Stimulated activated naive B cell treated with anti-CD40 and anti-IgM and Interleukin-4, amounts not matched to agents 10 μg/mL and 1 μg/mL and 100 μg/mL, for 72 hours (primary cell): ENCODE measurements at places on chromosomes 11 and 22.

DNA sequence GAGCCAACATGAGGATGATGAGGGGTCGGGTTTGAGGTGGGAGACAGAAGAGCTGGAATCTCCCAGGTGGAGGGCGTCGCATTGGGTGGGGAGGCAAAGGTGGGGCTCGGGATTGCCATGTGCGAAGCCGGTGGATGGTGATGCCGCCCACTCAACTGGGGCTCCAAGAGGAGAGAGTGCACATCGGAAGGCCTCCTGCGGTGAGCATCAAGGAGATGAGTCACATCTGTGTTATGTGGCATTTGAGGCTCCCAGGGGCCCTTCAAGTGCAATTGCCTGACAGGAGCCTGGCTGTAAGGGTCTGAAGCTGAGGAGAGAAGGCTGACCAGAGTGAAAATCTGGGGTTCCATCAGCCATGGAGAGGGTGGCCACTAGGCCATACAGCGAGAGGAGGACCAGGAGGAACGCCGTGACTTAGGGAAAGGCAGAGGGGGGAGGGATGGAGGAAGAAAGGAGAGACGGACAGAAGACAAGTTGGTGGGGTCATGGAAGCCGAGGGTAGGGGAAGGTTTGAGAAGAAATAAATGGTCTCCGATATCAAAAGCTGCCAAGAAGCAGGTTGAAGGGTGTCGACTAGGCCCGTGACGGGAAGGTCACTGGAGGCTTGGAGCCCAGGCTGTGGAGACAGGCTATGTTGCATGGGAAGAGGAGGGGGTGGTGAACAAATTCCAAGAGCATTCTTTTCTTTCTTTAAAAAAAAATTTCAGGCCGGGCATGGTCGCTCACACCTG is 21.3 kb downstream of the RASD2 start:
- no peak for DNase-seq

DNA sequence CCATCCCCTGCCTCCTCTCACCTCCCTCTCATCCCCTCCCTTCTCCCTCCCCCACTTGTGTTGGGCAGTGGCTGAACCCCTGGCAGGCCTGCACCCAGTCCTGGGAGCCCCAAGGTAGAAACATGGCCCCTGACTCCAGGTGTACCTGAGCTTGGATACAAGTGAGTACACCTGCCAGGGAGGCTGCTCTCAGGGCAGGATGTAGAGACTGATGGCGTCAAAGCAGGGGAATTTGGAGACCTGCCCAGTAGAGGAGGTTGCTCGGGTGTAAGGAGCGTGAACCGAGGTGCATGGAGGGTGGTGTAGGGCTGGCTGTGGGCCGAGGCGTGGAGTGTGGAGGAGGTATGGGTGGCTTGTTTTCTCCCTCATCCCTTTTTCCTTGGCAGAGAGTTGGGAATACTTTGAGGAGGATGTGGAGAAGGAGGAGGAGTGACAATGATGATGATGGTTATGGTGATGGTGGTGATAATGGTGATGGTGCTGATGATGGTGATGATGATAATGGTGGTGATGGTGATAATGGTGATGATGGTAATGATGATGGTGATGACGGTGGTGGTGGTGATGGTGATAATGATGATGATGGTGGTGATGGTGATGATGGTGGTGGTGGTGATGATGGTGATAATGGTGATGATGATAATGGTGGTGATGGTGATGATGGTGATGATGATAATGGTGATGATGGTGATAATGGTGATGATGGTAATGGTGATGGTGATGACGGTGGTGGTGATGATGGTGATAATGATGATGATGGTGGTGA is 12.3 kb downstream of the MRGPRG start:
- DNase-seq: no peak

- DNase-seq: no peak
These were observed 329.1 kb downstream of the TMEM135 start for GRCh38 chr11:87366763-87367405.

- no peak for DNase-seq
These were observed 8.4 kb upstream of the HDHD5 start for GRCh38 chr22:17167486-17167885.

GRCh38 chr11:17277024-17277584 is 565 bp downstream of the NUCB2 start:
- DNase-seq: no peak

DNA sequence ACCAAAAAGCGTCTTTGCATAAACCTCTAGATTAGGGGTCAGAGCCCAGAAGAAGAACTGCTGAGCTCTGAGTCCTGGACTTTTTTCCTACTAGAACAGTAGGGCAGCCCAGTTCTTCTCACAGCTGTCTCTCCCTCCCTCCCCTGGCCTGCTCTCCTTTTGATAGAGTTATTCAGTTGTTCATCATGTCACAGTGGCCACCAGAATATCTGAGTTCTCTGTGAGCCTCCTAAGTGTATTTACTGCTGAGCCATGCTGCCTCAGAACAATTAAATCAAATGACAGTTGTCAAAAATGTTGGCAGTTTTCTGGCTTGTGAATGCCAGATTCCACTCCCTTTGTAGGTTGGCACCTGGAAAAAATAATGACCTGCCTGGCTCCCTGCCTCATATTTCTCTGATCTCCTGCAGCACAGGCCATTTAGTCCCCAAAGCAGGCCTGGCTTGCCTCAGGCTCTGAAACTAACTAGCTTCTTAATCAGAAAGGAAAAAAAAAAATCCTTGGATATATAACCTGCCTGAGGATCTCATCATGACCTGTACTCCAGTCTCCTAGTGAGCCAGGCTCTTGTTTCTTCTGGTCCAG is 377.4 kb upstream of the LARGE1 start:
- no peak for DNase-seq

DNA sequence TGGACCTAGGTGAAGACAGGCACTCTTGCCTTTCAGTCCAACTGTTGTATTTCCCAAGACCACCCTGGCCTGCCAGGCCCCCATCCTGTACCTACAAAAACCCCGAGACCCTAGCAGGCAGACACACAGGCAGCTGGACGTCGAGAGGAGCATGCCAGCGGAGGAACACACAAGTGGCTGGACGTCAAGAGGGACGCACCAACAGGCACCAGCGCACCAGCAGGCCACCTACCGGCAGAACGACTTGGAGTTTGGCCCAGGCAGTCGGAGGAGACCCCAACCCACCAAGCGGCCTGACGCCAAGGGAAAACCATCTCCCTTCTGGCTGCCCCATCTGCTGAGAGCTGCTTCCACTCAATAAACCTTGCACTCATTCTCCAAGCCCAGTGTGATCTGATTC is 1883.4 kb upstream of the RAG2 start:
- no peak for DNase-seq

GRCh38 chr11:28566339-28567089 is 458.3 kb downstream of the METTL15 start:
- DNase-seq: peak; percentile 10

DNA sequence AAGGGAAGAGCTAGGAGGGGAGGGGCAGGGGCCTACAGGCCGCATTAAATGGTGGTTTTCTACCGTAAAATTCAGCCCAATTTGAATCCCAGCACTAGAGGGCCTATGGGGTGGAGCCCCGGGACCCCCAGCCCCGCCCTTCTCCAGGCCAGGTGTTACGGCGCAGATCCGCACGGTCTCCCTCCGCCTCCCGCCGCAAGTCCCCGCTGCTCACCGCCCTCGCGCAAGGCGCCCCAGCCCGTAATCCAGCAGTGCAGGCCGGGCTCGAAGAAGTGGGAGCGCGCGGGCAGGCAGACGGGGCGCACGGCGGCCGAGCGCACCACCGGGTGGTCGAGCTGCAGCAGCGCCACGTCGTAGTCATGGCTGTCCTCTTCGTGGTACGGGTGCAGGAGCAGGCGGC is 17.3 kb downstream of the KCTD17 start:
- no peak for DNase-seq

- DNase-seq: no peak
These were observed 21.9 kb upstream of the MOB2 start for GRCh38 chr11:1508491-1508891.

GRCh38 chr11:133598906-133599305 is 66.6 kb upstream of the OPCML start:
- DNase-seq: no peak

GRCh38 chr11:82038154-82038553 is 695.5 kb downstream of the FAM181B start:
- no peak for DNase-seq

DNA sequence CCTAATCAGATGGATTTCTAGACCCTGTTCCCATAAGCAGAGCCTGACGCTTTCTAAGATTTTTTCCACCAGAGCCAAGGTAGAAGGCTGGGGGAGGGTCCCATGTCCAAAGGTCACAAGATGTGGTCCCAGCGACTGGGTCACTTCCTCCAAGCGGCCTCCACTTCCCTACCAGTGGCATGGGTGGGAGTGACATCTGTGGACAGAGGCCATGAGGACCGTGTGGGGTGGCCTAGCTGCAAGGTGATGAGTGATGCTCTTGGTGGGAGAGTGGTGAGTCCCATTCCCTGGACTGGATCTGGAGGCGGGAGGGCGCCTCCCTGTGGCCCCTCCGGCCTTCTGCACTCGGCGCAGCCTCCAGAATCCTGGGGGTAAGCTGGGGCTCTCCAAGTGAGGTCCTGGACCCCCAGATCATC is 32.4 kb upstream of the PRR5 start:
- no peak for DNase-seq

DNA sequence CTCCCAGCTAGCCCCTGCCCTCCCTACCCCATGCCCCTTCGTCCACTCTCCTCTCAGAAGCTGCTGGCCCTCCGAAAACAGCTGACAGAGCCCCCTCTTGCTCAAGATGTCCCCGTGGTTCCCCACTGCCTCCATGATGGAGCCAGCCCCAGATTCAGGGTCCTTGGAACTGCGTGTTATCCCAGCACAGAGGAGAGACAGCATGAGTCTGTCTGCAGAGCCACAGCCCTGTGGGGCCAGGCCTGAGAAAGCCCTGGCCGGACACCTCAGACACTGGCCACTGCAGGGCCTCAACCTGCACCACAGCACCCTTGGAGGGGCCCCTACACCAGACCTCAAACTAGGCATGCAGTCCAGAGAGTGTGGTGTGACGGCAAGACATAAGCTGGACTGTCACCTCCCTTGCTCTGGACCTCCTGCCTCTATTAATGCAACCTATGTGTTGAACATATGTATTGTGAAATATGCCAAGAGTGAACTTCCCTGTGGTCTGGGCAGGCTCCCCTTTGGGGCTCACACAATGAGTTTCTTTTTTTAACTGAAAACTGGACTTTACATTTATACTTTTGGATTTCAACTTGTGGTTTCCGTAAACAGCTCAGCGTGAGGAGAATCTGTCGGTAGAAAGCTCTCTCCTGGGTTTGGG is 9.6 kb downstream of the PNPLA5 start:
- no peak for DNase-seq

DNA sequence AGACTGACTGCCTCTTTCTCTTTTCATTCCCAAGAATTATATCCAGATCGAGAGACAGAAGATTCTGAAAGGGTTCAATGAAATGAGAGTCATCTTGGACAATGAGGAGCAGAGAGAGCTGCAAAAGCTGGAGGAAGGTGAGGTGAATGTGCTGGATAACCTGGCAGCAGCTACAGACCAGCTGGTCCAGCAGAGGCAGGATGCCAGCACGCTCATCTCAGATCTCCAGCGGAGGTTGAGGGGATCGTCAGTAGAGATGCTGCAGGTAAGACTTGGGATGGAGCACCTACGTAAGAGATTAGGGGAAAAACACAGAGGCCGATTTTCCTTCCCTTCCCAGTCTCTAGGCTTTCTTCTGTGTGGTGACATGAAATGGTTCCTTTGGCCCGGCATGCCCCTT is 8.7 kb downstream of the TRIM22 start:
- DNase-seq: no peak

DNA sequence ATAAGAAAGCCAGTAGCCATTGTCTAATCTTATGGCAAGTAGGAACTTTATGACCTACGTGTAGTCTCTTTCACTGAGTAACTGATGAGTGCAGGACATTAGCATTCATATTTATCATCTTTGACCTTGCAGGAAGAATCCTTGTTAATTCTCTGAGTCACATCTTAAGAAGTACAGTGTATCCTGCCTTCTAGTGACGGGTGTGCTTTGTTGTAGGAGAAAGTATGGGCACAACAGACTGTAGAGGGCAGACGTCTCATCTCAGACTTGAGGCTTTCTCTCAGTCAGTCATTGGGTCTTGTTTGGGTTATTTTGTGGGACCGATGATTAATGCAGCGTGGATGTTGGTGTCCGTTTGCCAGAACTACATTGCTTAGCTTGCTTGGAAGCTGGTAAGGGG is 6.8 kb downstream of the RNF214 start:
- DNase-seq: no peak

- DNase-seq: no peak
These were observed 10.7 kb downstream of the DSCAML1 start for GRCh38 chr11:117786135-117786870.

GRCh38 chr11:69671734-69672465 is 3.3 kb downstream of the LTO1 start:
- DNase-seq: no peak

- DNase-seq: no peak
These were observed 44.4 kb downstream of the SVIP start for GRCh38 chr11:22785251-22785650.

GRCh38 chr22:48758881-48759875 is 1068.5 kb downstream of the BRD1 start:
- DNase-seq: no peak

DNA sequence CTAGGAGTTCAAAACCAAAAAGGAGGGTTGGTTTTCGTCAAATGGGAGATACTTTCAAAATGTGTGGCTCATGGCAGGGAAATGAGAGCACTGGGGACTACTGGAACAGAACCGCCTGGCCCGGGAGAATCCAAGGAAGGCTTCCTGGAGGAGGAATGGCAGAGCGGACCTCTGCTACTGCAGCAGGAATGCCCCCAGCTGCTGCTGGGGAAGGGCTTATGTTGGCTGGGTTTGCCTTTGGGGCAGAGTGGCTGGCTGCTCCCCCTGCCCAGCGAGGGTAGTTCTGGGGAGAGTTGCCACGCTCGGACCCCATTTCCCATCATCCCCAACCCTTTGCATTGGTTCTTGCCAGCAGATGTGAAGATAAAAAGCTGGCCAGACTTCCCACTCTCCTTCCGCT is 10.6 kb upstream of the APOBEC3A start:
- no peak for DNase-seq

DNA sequence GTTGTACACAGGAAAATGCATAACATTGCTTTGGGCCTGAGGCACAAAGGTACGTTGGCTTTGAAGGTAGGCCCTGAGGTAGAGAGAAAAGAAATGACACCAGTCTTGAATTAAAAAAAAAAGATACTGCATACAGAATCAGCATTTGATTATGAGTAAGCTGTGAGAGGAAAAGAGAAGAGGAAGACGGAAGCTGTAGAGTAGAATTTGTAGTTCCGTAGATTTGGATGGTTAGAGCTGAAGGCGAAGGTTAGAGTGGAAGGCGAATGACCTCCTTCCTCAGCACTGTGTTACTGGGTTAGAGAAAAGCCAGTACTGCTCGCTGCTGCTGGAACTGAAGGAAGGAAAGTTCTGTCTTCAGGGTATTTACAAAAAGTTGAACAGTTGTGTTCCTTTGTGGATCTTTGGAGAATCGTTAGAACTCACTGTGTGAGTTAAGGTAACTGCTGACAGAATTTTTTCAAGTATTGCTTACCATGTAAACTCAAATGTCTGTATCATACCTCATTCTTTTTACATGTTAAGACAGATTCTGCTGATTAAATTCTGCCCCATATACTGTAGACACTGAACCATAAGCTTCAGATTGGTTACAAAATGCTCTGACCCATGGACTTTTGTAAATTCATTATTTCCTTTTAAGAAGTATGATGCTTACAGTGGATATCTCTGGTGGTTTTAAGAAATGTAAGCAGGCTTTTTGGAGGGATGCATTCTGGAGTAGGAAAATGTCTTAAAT is 50.2 kb downstream of the MCAM start:
- DNase-seq: no peak
